ENCODE measurements at places on chromosomes 12 and 14.

DNA sequence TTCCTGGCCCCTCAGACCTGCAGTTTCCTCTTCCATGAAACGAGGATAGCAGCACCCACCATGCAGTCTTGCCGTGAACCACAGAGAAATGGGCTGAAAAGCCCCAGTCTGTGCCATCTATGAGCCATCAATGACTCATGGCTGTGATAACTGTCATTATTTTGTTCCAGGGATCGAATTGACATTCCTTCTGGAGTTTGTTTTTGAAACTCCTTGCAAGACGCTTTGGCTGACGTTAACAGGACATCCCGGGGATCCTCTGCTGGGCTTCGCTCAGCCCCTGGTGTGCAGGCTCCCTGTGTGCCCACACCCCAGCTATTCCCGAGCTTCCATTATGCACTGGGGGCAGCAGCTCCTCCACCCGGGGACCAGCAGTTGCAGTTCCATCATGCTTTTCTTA is 33.8 kb downstream of the MMAB start:
- DNase-seq: no peak
- H3K4me3 ChIP-seq: no peak overlapping the region
- no peaks in the 10 kb centered on the region for H3K4me1 ChIP-seq
- no peaks in the 10 kb centered on the region for H3K36me3 ChIP-seq
- no peak overlapping the region for H3K27ac ChIP-seq

DNA sequence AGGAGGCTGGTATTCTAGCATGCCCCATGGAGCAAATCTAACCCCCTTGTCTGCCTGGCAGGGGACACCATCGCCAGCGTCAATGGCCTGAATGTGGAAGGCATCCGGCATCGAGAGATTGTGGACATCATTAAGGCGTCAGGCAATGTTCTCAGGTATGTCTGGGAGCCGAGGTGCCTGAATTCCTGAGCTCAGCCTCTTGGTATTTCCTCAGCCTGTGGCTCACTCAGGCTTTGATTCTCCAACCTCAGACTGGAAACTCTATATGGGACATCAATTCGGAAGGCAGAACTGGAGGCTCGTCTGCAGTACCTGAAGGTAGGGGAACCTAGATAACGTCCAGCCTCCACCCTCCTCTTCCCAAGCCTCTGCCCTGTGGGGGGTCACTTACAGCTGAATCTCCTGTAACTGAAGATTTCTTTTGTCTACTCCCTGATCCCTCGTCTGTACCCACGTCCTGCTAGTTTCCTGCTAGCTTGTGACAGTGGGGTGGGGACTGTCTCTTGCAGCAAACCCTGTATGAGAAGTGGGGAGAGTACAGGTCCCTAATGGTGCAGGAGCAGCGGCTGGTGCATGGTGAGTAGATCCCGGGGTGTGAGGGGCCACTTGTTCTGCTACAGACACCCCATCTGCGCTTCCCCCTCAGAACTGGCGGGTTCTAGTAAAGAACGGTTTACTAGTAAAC is 7.0 kb downstream of the TAMALIN start:
- H3K4me1 ChIP-seq: no peaks in the 10 kb centered on the region
- H3K27ac ChIP-seq: no peak overlapping the region
- no peaks in the 10 kb centered on the region for H3K27me3 ChIP-seq
- no peak for DNase-seq

- DNase-seq: no peak
- no peaks in the 10 kb centered on the region for H3K36me3 ChIP-seq
- no peaks in the 10 kb centered on the region for H3K4me1 ChIP-seq
- H3K27me3 ChIP-seq: no peaks in the 10 kb centered on the region
- H3K27ac ChIP-seq: no peak overlapping the region
- H3K4me3 ChIP-seq: no peak overlapping the region
Observed at GRCh38 chr12:19437996-19438395, 1.3 kb upstream of the AEBP2 start.

GRCh38 chr14:105944632-105945610 is 418.5 kb downstream of the TMEM121 start:
- no peak overlapping the region for H3K4me3 ChIP-seq
- H3K27ac ChIP-seq: no peak overlapping the region
- peak; percentile 77 for DNase-seq
- H3K4me1 ChIP-seq: no peaks in the 10 kb centered on the region
- H3K27me3 ChIP-seq: no peaks in the 10 kb centered on the region
- H3K36me3 ChIP-seq: no peaks in the 10 kb centered on the region

- DNase-seq: no peak
- no peaks in the 10 kb centered on the region for H3K4me1 ChIP-seq
- H3K27me3 ChIP-seq: no peaks in the 10 kb centered on the region
- no peaks in the 10 kb centered on the region for H3K36me3 ChIP-seq
Observed at GRCh38 chr12:19778797-19779196, 339.5 kb downstream of the AEBP2 start.

DNA sequence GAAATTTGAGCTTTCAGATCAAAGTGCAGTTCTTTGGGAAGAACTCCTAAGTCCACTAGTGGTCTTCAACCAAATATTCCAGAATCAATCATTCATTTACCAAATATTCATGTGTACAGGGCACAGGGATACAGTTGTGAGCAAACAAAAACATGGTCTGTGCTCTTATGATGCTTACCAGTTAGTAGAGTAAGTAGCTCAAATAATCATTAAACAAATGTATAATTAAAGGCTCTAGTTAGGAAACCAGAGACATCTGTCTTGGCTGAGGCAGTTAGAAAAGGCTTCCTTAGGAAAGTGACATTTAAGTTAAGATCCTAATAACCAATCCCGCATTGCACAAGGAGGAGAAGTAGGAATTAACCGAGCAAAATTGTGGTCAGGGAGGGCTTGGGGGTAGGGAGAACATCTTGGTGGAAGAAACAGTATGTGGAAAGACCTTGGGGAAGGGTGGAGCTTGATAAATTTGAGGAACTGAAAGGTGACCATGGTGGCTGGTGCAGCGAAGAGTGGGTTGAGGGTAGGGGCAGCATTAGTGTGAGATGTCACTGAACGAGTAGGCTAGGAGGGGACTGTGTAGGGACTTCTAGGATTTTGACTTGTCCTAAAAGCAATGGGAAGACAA is 40.0 kb downstream of the PEBP1 start:
- no peaks in the 10 kb centered on the region for H3K4me1 ChIP-seq
- no peak overlapping the region for H3K4me3 ChIP-seq
- H3K36me3 ChIP-seq: peaks cover 20% of the 10 kb centered on the region

GRCh38 chr14:32514236-32514635 is 185.1 kb downstream of the AKAP6 start:
- H3K27ac ChIP-seq: peak overlapping the region; percentile 5
- DNase-seq: no peak
- no peaks in the 10 kb centered on the region for H3K4me1 ChIP-seq
- H3K36me3 ChIP-seq: no peaks in the 10 kb centered on the region

- H3K27ac ChIP-seq: no peak overlapping the region
- H3K4me1 ChIP-seq: no peaks in the 10 kb centered on the region
- no peaks in the 10 kb centered on the region for H3K36me3 ChIP-seq
- DNase-seq: no peak
- no peak overlapping the region for H3K4me3 ChIP-seq
- no peaks in the 10 kb centered on the region for H3K27me3 ChIP-seq
Observed at GRCh38 chr12:42935756-42936155, 346.2 kb upstream of the PRICKLE1 start.

- no peaks in the 10 kb centered on the region for H3K27me3 ChIP-seq
- no peaks in the 10 kb centered on the region for H3K4me1 ChIP-seq
- H3K4me3 ChIP-seq: no peak overlapping the region
- no peaks in the 10 kb centered on the region for H3K36me3 ChIP-seq
- DNase-seq: no peak
Observed at GRCh38 chr12:103278329-103278728, 217.4 kb downstream of the C12orf42 start.

DNA sequence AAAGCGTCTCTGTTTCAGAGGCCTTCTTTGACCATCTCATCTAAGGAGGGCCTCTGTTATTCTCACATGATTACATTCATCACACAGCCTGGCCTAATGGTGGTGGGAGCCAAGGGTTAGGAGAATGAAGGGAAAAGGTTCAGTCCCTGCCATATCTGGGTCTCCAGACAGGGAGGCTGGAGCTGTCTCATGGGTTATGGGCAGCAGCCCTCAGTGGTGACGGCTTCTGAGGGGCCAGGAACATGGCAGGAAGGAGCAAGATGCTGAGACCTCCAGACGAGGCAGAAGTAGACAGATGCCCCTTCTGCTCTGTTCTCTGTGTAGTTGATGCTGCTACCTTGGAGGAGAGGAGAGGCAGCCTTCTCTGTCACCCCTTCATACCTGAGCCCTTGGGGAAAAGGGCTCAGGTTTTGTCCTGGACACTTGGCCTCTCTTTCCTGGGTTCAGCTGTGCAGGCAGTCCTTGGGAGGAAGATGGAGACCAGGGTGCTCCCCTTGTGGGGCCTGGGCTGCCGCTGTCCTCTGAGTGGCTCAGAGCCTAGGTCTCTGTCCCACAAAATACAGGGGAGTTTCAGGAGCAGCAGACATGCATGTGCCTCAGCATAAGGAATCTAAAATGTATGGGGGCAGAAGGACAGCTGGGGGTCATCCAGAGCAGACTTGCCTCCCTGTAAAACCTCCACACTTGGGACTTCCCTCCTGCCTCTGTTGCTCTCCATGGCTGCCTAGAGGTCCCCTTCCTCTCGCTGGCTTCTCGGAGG is 3.6 kb downstream of the IFI27L2 start:
- peaks cover 7% of the 10 kb centered on the region for H3K4me1 ChIP-seq
- H3K36me3 ChIP-seq: no peaks in the 10 kb centered on the region
- no peak overlapping the region for H3K4me3 ChIP-seq
- H3K27me3 ChIP-seq: no peaks in the 10 kb centered on the region
- DNase-seq: no peak
- H3K27ac ChIP-seq: no peak overlapping the region

DNA sequence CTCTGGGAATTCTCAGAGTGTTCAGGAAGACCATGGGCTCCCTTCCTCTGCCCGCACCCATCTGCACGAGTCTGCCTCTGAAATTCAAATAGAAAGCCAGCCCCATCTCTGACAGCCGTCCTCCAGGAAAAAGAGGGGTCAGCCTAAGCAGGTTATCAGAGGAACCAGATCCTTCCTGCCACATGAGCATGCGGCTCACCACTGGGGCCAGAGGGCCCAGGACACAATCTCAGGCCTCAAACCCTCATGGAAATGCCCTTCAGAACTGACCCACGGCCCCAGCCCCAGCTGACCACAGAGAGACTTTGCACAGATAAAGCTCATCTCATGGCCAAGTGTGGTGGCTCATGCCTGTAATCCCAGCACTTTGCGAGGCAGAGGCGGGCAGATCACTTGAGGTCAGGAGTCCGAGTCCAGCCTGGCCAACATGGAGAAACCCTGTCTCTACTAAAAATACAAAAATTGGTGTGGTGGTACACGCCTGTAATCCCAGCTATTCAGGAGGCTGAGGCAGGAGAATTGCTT is 23.2 kb downstream of the PXN start:
- no peaks in the 10 kb centered on the region for H3K27me3 ChIP-seq
- DNase-seq: peak; percentile 67
- H3K27ac ChIP-seq: no peak overlapping the region
- no peak overlapping the region for H3K4me3 ChIP-seq
- no peaks in the 10 kb centered on the region for H3K4me1 ChIP-seq
- no peaks in the 10 kb centered on the region for H3K36me3 ChIP-seq

- H3K4me1 ChIP-seq: no peaks in the 10 kb centered on the region
- H3K4me3 ChIP-seq: no peak overlapping the region
- H3K36me3 ChIP-seq: no peaks in the 10 kb centered on the region
- DNase-seq: no peak
- H3K27ac ChIP-seq: no peak overlapping the region
- no peaks in the 10 kb centered on the region for H3K27me3 ChIP-seq
Observed at GRCh38 chr14:89775151-89775550, 179.4 kb downstream of the EFCAB11 start.

DNA sequence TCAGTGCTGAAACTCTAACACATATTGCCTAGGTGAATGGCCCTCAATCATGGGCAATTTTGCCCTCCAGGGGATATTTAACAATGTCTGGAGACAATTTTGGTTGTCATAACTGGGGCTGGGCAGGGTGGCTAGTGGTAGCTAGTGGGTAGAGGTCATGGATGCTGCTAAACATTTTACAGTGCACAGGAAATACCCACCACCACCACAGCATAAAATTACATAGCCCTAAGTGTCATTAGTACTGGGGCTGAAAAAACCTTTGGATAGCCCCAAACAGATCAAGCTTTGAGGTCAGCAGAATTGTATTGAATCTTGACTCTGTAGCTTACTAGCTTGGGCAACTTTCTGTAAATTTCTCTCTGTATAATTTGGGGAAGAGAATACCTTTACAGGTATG is 758.0 kb downstream of the BCL11B start:
- no peaks in the 10 kb centered on the region for H3K27me3 ChIP-seq
- no peaks in the 10 kb centered on the region for H3K36me3 ChIP-seq
- H3K4me1 ChIP-seq: no peaks in the 10 kb centered on the region
- H3K27ac ChIP-seq: no peak overlapping the region
- DNase-seq: no peak

- no peak overlapping the region for H3K4me3 ChIP-seq
- no peaks in the 10 kb centered on the region for H3K27me3 ChIP-seq
- H3K4me1 ChIP-seq: no peaks in the 10 kb centered on the region
- no peak for DNase-seq
- no peak overlapping the region for H3K27ac ChIP-seq
Observed at GRCh38 chr12:45093051-45093450, 42.2 kb upstream of the DBX2 start.

DNA sequence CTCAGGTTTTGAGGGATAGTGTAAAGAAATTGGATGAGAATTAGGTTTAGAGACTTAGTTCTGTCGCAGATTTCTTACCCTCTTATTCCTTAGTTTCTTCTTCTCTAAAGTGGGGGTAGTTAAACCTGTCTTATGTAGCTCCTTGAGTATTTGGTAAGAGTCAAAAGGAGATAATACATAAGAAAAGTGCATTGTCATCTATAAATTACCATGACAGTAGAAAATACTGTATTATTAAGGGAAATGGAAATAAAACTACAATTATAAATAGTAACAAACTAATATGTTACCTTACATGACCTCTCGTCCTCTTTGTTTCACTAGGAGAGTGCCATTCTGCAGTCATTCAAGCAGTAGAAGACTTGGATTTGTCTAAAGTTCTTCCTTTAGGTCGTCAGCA is 49.0 kb downstream of the UTP20 start:
- no peak overlapping the region for H3K4me3 ChIP-seq
- H3K4me1 ChIP-seq: no peaks in the 10 kb centered on the region
- DNase-seq: no peak
- H3K36me3 ChIP-seq: peaks cover 16% of the 10 kb centered on the region
- no peaks in the 10 kb centered on the region for H3K27me3 ChIP-seq

DNA sequence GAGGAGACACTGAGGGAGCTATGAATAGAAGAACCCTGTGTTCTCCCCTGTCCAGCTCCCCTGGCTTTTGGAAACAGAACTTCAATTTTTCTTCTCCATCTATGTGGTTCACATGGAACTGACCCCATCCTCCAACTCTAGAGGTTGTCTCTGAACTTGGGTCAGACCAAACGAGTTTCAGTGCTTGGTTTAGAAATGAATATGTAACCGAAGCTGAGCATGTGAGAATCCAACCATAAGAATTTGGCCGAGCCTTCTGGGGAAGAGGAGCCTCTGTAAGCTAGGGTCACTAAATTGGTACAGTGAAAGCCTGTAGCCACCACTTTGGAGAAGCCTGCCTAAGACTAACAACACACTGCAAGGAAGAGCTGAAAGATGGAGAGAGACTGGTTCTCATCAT is 464.4 kb downstream of the ZFP36L1 start:
- H3K27ac ChIP-seq: no peak overlapping the region
- no peak for DNase-seq
- H3K36me3 ChIP-seq: no peaks in the 10 kb centered on the region
- no peak overlapping the region for H3K4me3 ChIP-seq
- H3K27me3 ChIP-seq: no peaks in the 10 kb centered on the region
- H3K4me1 ChIP-seq: no peaks in the 10 kb centered on the region

- no peak overlapping the region for H3K27ac ChIP-seq
- no peaks in the 10 kb centered on the region for H3K27me3 ChIP-seq
- no peak for DNase-seq
- no peak overlapping the region for H3K4me3 ChIP-seq
- no peaks in the 10 kb centered on the region for H3K36me3 ChIP-seq
Observed at GRCh38 chr14:69299286-69300035, 39.5 kb downstream of the GALNT16 start.

Measured in right lobe of liver (tissue), 6 donors.